Activated naive CD4-positive, alpha-beta T cell treated with Interleukin-2 at 50 U/mL for 16 hours (primary cell): ENCODE measurements at places on chromosomes 1 and 21.

DNA sequence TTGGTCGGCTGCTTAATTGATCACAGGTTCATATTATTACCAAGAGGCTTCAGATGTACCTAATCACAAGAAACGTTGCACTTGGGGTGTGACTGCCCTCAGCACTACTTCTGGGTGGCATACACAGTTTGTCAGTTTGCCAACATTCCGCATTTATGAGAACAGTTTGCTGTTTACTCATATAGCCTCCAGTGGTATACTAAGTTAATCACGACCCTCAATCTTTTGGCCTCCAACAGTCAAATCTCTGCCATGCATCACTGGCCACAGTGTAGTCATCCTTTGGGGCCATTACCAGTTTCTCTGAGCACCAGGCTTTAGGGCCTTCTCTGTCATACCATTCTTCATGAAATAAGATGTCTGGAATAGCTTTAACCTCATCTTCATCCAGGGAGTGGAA, 62.8 kb upstream of the BCL9 start:
- DNase-seq: no peak

- no peak for DNase-seq
Measured at GRCh38 chr21:38384675-38385426, 113.4 kb downstream of the ERG start.

- no peak for DNase-seq
Measured at GRCh38 chr1:79052829-79053449, 46.4 kb upstream of the ADGRL4 start.

- no peak for DNase-seq
Measured at GRCh38 chr1:17027900-17028299, 16.2 kb upstream of the ATP13A2 start.

DNA sequence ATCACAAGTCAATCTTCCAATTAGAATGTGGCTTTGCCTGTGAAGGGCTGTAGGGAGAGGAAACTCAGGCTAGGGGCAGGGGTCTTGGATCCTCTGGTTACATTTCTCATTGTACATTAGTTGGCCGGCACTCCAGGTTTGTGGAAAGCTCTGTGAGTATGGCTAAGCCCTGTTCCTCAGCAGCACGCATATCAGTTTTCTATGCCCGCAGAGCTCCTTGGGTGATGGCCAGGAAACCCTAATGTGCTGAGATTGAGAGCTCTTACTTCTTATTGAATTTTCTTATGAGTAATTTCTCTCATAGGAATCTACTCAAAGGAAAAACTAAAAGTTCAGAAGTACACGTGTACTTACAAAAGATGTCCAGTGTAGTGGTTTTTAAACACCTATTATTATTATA, 30.7 kb upstream of the STMN1 start:
- DNase-seq: no peak

DNA sequence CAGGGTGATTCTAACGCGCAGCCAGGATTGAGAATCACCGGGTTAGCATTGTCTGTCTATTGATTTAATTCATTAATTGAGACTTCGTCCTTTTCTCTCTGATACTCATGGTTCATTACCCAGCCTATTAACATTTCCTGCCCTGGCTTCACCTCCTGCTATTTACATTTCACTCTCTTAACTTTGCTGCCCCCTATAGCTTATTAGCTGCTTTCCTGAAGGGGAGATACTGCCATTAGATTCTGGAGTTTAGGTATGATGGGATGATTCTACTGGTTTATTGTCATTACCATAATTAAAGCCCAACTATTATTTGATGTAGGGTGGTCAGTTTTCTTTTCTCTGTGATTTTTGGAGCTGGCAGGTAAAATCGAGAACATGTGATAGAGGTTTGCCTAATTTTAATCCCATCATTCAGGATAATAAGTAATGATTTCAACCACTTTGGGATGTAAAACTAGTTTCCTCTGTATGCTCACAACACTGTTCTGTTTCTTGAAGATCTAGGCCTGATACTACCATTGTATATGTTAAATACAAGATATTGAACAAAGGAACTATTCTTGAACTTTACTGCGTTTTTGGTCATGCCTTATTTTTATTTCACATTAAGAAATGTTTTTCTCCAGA, 6.4 kb downstream of the PPP2R5A start:
- DNase-seq: no peak

DNA sequence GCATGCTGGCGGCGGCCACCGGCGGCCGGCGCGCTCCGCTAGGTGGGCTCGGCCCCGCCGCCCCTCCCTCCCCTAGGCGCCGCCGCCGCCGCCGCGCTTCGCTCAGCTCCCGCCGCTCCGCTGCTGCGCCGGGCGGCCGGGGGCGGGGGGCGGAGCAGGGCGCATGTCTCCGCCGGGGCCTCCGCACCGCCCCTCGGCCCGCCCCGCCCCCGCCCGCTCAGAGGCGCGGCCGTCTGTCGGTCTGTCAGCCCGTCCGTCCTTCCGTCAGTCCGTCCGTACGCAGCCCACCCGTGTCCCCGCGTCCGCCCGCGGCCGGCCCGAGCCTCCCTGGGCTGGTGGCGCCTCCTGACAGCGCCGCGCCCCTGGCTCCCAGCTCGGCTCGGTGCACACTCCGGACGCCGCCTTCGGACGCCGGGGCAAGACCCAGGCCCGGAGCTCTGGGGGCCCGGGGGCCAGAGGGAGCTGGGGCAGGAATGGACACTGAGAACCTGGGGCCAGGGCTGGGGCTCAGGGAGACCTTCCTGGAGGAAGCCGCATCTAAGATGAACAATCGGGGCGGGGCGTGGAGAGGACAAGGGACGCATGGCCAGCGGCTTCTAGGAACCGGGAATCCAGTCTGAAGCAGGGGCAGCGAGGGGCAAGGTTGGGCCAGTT, at the start of gene GPR153:
Gene GPR153, minus strand, starts transcription at position 138 of the 654 bp plus-strand sequence. CDS start 6,193 bp downstream, outside the sequence.
- DNase-seq: peak; percentile 65

DNA sequence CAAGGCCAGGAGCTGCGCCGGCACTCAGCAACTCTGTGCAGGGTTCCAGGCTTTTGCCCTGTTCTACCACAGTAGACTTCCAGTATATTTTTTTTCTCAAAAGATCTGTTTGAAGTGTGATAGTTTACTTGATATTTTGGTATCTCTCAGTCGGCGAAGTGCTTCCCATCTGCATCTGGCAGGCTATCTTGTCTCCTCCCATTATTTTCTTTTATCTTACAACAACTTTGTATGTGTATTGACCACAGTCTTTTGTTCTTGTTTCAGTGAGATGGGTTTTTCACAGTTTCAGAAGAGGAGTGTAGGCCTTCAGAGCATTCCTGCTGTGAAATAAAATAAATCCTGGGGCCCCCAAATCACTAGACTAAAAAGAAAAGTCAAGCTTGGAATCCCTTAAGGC, 292.9 kb downstream of the PTGER3 start:
- DNase-seq: no peak

DNA sequence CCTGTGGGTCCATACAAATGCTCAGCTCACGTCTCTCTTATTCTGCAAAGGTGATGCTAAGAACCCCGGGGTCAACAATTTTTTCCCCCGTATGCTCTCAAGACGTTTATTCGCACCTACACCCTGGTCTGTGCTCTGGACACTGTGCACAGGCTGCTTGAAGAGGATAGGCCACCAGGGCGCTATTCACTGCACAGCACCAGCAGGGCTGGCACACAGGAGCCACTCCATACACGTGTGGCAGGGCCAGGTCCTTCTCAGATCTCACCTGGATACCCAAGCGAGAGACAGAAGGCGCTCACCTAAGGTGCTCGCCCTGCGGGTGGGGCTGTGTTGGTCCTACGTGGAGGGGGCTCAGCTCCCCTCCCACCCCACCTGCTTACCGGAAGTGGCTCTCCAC, 16.7 kb downstream of the TMEM63A start:
- DNase-seq: no peak

- DNase-seq: no peak
Measured at GRCh38 chr1:190679454-190679853, 201.8 kb upstream of the BRINP3 start.

GRCh38 chr21:44858291-44858690, 15.2 kb downstream of the PTTG1IP start:
- no peak for DNase-seq

GRCh38 chr21:37405629-37406028, 39.1 kb downstream of the DYRK1A start:
- no peak for DNase-seq

- DNase-seq: no peak
Measured at GRCh38 chr1:115650961-115651360, 9.2 kb downstream of the VANGL1 start.
